ENCODE measurements at places on chromosomes 2 and 18.

GRCh38 chr2:217789003-217789735, 213.6 kb downstream of the TNS1 start:
- H3K36me3 ChIP-seq, result no peaks in the 10 kb centered on the region
- peak; percentile 42 for ATAC-seq
- peaks cover 7% of the 10 kb centered on the region for H3K4me1 ChIP-seq

- H3K4me1 ChIP-seq, result no peaks in the 10 kb centered on the region
- no peak for ATAC-seq
- no peaks in the 10 kb centered on the region for H3K27me3 ChIP-seq
- no peak overlapping the region for H3K4me3 ChIP-seq
- H3K27ac ChIP-seq, result no peak overlapping the region
Observed at GRCh38 chr2:79910643-79911042, 393.9 kb downstream of the LRRTM1 start.

DNA sequence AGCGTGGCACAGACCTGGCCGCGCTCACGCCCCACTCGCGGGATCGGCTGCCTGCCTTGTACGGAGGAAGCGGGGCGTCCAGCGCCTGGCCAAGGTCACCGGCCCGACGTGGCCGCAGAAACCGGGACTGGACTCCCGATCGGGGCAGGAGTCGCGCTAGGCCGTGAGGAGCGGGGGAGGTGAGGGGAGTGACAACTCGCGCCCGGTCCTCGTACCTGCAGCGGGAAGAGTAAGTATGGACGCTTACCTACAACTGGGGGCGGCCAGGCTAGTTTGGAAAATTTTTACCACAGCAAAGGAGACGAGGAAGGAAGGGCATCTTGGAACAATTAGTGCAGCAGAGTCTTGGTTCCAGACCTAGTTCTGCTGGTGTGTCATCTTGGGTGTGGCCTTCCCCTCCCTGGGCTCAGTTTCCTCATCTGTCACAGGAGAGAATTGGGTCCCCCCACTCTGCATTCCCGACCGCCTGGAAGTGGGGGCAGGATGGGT, 693 bp downstream of the UBE2F start:
- no peak for ATAC-seq
- H3K27ac ChIP-seq, result peak overlapping the region; percentile 85
- H3K36me3 ChIP-seq, result peaks cover 22% of the 10 kb centered on the region
- no peaks in the 10 kb centered on the region for H3K27me3 ChIP-seq

DNA sequence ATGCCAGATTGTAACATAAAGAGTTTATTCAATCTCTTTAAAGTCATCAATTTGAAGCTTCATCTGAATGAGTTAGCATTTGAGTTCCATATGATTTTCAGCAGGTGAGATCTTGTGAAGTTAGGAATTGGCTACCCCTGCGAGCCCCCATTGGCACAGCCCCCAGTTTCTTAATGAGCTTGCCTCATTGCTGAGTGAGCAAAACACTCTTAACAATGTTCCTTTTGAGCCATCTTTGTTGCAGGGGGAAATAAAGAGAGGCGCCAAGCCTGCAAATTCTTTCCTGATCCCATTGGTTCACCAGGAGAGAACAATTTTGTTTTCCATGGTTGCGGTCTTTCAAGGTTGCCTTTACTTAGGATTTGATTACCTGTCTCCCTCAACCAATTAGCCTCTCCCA, 18.7 kb downstream of the DPP10 start:
- no peak for ATAC-seq
- no peaks in the 10 kb centered on the region for H3K4me1 ChIP-seq
- no peaks in the 10 kb centered on the region for H3K27me3 ChIP-seq
- no peak overlapping the region for H3K27ac ChIP-seq
